ENCODE measurements at places on chromosomes 5 and 9.

- no peak for DNase-seq
Observed at GRCh38 chr5:137831526-137831925, 36.1 kb upstream of the MYOT start.

GRCh38 chr5:173785866-173786265, 102.3 kb upstream of the CPEB4 start:
- DNase-seq, result no peak

DNA sequence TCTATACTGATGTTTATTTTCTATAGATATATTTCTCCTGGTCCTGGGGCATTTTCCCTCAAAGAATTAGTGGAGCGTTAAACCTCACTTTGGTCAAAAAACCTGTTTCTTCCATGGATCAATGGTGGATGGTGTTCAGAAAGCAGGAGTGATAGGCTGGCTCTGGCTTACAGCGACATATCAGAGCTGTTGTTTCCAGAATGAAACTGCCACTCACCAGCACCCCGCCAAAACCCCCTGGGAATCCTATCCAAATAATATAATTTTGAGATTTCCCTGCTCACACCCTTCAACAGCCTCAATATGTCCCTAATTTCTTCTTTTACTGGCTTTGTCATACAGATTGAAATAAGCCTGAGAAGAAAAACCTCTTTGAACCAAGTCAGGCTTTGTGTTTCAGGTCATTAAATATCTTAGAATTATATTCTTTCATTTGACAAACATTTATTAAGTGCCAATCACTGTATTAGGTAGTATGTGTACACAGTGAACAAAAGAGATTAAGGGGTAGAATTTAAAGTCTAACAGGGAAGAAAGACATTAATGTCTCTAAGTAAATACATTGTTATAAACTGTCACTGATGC, 144.5 kb upstream of the GPR151 start:
- DNase-seq, result no peak

- DNase-seq, result no peak
Observed at GRCh38 chr5:141636413-141637122, at the start of the genes HDAC3 and RELL2. Gene HDAC3, minus strand, starts transcription at chr5:141636849. Its CDS starts 59 bp downstream, at chr5:141636790. Gene RELL2, plus strand, starts transcription at chr5:141636997. Its CDS starts 1,229 bp downstream, at chr5:141638226.

Data from AG04449 (cell line).